Kidney (tissue), 22 donors: ENCODE measurements at places on chromosomes 16 and 17.

GRCh38 chr16:87248714-87249113, 68.5 kb downstream of the C16orf95 start:
- no peak for DNase-seq

DNA sequence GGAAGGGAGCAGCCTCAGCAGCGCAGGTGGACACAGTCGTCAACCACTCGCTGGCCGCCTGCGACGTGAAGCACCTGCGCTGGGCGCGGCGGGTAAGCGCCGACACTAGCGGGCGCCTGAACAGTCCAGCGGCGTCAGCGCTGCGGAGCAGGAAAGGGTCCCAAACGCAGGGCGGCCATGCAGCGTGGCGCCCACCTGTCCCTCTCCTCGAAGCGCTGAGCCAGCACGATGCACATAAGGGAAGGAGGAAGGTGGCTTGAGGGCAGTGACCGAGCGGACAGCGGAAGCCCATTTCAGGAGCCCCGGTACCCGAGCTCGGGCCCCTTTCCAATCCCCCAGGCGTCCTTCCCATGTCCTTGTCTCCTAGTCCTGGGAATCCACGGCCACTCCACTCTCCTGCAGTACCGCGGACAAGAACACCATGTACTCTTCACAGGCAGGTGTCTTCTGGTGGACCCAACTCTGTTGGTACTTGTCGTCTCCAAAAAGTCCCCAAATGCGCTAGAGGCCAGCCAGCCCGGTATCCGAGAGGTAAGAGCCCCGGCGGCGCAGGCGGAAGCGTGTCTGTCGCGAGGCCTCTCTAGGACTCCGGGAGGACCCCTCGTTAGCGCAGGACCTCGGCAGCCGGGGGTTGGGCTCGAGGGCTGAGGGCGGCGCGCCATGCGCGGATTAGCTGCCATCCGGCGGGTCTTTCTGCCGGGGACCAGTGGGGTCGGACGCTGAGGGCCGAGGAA, 14.4 kb downstream of the ZNF232 start:
- DNase-seq, result peak; percentile 89

GRCh38 chr17:77451894-77452852, 311.4 kb downstream of the SEC14L1 start:
- peak; percentile 87 for DNase-seq

DNA sequence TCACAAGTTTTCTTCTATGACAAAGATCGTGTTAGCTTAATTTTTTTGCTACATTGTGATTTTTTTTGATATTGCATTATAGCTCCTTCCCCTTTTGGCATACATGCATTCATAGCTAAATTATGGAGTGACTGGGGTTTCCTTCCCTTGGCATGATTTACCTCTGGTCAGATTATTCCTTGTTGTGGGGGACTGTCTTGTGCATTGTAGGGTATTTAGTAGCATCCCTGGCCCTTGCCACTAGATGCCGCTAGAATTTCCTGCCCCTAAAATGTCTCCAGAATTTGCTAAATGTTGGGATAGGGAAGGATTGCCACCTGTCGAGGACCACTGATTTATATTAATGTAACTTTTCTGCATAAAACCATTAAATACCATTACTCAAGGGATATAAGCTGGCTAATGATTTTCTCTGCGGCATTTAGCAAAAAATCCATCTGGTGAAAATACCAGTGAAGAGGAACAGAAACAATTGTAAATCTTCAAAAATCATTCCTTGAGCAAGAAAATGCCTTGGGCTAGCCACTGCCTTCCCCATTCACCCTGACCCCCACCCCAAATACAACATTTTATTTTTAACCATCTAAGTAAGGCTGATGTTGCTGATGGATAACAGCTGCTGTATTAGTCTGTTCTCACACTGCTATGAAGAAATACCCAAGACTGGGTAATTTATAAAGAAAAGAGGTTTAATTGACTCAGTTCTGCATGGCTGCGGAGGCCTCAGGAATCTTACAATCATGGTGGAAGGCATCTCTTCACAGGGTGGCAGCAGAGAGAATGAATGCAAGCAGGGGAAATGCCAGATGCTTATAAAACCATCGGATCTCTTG, 195.2 kb downstream of the MAP2K6 start:
- DNase-seq, result no peak

DNA sequence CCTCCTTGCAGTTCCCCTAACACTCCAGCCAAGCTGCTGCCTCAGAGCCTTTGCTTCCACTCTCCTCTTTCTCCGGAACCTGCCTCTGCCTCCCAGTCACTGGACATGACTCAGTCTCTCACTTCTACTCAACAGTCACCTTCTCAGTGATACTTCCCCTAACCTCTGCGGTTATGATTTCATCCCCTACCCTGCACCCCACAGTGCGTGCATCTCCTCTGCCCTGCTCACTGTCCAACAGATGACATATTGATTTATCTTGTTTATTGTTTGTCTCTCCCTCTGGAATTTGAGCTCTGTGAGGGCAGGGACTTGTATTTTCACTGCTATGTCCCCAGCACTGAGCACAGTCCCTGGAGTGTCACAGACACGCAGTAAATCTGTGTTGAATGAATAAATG, 100.7 kb downstream of the CYLD start:
- no peak for DNase-seq

GRCh38 chr17:77796176-77796860, 162.2 kb upstream of the TNRC6C start:
- no peak for DNase-seq

DNA sequence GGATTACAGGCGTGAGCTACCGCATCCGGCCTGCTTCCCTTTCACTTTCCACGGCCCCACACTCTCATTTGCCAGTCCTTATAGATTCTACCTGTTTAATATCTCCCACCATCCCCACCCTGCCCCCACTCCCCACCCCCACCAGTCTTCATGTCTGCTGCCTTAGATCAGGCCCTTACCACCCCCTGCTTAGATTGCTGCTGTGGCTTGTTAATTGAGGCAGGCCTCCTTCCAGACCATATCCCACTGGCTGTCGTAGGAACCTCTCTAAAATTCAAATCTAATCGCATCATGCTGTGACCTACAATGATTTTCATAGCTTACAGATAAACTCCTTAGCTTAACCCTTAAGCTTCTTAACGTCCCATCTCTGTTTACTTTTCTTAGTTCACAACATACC, 4.9 kb downstream of the IQCK start:
- DNase-seq, result no peak

DNA sequence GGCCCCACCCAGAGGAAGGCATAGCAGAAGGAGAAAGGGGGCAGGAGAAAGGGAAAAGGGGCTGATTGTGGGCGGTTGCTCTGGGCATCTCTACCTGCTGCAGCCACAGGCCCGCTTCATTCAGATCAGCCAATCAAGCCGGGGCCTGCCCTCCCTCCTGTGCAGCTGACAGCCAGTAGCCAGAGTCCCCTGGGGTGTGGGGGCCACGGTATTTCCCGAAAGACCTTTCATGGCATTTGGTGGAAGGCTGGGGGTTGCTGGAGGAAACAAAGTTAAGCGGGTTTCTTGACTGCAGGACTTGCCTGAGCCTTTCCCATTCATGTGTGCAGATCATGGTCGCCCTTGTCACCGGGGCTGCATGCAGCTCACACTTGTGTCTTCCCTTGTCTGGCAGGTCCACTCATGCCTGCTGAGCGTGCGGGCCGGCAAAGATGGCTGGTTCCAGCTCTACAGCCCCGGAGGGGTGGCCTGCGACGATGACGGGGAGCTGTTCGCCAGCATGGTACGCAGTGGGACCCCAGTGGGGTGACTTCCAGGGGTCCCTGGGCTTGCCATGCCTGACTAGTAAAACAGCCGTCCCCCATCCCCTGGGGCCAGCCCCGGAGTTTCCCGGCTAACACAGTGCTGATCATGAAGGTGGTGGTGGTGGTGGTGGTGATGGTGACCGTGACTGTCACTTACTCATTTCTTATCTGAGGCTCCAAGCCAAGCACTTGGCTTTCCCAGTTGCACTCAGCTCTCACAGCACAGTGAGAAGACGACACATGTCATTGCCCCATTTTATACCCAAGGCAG, 82.7 kb upstream of the PLCG2 start:
- no peak for DNase-seq

- DNase-seq, result no peak
These were observed 795 bp downstream of the KCTD13 start for GRCh38 chr16:29925105-29925756.
